Heart right ventricle (tissue), 16 donors: ENCODE measurements at places on chromosomes 4 and X. TPM values are rescaled to one million over a fixed set of nuclear protein-coding genes. Genes with fewer than 3 reads are reported as not detected.
A peak's percentile ranks its signal among the peaks of the same experiment; 100 is the strongest.

CXCL11 gene
- 0.29 TPM for total RNA-seq

NEIL3 gene
- not detected for total RNA-seq

DMRTC1 gene
- not detected for total RNA-seq

CD40LG gene
- total RNA-seq, result 0.21 TPM

DNA sequence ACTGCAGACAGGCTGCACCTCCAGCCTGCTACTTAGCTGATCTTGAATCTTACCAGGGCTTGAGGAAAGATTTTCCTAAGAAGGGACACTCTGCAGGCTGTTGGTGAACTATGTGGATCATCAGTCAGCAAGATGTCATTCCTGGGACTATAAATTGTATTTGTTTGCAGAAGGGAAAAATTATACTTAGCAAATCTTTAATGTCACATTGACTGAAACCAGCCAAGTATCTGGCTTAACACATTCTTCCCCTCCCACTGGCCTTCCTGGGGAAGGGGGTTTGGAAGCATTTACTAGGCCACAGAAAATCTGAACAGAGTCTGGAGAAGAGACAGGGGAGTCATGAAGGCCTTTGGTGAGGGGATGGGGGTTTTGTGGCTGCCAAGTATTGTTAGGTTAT lies 156.7 kb upstream of the EOLA2 start:
- DNase-seq, result no peak

DNA sequence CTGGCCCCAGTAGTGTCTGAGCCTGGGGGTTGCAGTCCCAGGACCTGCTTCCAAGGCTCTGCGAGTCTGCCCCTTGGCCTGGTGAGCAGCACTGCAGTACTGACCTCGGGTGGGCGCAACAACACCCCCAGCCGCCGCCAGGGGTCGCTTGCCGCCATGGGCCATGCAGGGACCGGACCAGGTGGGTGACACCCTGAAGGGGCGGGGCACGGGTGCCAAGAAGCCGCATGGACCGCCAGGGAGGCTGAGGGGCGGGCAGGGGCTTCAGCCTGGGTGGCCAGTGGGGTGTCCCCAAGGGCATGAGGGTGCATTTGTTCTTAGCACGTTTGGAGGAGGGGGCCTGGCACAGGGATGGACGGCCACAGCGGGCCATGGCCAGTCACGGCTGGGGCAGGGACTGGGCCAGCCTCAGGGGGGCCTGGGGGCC lies 25.0 kb downstream of the TACC3 start:
- DNase-seq, result peak; percentile 77

- DNase-seq, result no peak
Observed at GRCh38 chr4:72340803-72341431, 228.1 kb downstream of the ADAMTS3 start.

- no peak for DNase-seq
Observed at GRCh38 chr4:69058410-69059059, 37.7 kb upstream of the UGT2B7 start.

GRCh38 chr4:24642981-24643547 lies 58.7 kb upstream of the DHX15 start:
- no peak for DNase-seq
